RWPE2 (cell line): ENCODE measurements at places on chromosomes 1 and 21.

DNA sequence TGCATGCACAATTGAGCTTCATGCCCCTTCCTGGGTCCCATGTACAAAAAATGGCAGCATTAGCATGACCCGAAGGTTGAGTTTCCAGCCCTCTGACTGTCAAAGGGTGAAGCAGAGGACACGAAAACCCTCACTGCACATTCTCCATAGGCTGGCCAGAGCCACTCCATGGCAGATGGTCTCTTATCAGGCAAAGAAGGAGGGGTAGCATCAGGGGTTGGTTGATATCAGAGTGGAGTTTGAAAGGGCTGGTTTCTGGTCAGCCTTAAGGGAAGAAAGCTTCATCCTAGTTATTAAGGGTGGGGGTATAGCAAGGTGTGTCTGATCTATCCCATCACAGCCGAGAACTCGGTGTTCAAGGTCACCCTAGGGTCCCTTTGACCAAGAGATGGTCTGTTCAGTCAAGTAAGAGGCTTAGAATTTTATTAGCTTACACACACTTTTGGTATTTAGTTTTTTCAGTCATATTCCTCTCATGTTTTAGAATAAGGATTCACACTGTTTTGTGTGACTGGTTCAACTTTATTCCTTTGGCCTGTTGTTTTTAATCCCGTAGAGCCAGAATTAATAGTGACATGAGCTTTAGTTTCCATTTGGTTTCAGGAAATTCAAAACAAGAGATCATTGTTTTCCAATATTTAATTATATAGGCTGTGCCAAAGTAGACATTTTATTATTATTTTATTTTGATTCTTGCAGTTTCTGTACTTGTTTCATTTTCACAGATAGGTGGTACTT lies 199.9 kb upstream of the FMN2 start:
- no peak for DNase-seq

GRCh38 chr1:30320581-30320890 lies 402.8 kb downstream of the MATN1 start:
- no peak for DNase-seq

DNA sequence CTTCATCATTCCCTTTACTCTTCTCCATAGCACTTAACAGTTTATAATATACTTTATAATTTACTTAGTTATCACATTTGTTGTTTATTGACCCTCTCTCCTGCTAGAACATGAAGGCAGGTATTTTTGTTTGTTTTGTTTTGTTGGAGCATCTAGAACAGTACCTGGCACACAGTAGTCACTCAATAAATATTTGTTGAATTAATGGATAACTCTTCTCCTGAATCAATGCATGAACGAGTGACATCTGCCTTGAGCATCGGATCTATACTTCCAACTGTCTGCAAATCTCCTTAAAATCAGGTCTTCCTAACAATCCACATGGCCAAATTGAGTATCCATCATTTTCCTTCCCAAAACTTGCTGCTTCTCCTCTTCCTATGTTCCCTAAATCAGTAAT lies 35.9 kb upstream of the MTMR11 start:
- no peak for DNase-seq

GRCh38 chr1:4061521-4062031 lies 161.5 kb upstream of the C1orf174 start:
- DNase-seq: no peak

- no peak for DNase-seq
These were observed 8.2 kb upstream of the ST6GALNAC3 start for GRCh38 chr1:76066394-76066793.

DNA sequence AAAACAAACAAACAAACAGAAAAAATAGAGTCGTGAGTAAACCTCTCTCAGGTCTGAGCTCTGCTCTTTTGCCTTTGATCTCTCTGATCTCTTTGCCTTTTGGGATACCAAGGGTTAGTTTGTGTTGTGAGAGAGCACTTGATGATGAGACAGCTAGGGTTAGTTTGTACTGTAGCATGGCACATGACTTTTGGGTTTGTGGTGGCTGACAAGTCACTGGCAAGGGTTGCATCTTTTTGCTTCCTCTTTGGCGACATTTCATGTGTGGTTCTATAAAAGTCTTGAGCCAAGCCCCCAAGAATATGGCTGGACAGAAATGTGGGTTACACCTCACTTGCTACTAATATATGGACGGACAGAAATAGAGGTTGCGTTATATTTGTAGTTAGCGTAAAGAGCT lies 60.5 kb downstream of the TESK2 start:
- no peak for DNase-seq

DNA sequence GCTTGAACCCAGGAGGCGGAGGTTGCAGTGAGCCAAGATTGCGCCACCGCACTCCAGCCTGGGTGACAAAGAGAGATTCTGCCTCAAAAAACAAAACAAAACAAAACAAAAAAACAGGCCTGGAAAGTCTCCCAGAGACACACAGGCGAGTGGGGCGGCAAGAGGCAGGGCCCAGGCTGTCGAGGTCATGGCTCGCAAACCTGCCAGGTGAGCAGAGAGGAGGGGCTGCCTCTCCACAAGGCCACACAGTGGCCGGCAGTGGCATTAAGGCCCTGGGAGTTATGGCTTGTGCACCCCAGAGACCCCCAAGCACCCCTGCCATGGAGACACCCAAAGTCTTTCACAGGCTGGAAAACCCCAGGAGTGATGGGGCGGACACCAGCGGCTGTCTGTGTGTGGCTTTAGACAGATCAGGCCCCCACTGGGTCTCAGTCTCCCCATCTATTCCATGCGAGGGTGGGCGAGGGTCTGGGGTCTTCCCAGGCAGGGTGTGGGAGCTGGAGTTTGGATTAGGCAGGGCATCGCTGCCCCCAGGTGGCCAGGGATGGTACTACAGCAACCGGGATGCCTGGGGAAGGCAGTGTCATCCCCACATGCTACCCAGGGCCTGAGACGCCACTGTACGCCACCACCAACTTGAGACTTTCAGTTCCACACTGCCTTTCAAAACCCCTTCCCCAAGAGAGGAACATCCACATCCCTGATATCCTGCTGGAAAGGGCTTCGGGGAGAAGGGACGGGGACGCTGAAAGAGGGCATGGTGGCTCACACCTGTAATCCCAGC lies 7.3 kb upstream of the CTRC start:
- no peak for DNase-seq

DNA sequence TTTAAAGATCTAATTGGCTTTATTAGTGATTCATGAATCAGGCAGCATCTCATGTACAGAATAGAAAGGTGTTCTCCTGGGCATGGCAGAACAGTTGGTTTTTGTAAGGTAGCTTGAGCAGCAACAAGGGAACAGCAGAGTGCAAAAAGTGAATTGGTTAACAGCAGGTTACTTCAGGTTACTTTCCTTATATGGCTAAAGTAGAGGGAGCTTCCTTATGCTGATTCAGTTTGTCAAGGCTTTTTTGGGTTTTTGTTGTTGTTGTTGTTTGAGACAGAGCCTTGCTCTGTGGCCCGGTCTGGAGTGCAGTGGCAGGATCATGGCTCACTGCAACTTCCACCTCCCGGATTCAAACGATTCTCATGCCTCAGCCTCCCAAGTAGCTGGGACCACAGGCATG lies 132.8 kb downstream of the CDC7 start:
- DNase-seq: no peak

DNA sequence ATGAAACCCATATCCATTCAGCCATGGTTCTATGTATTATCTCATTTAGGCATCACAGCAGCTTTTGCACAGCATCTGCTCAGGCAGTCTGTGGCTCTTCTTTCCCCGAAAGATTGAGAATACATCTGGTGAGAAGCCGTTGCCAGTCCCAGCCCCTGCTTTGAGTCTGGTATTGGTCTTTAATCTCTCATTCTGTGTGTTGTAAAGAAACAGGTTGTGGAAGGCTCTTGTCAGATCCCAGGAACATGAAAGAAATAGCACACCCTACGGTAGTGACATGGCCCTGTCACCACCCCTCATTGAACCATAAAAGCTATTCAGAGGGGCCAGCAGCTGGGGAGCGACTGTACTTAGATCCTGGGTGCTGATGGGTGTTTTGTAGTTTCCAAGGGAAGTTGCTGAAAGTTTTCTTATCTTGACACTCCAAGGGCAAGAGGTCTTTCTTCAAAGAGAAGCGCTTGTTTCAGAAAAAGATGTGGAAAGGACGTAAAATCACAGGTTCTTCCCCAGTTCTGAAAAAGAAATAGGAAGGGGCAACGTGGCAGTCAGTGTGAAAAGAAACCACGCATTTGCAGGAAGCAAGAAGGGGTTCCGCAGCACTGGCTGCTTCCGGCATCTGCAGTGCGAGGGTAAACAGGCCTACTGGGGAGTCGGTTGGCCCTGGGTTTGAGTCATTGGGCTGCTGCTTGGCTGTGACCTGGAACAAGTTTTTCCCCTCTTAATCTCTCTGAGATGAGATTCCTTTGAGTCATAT lies 145.0 kb downstream of the DHRS3 start:
- no peak for DNase-seq

GRCh38 chr1:100075773-100076172 lies 57.0 kb downstream of the SASS6 start:
- DNase-seq: no peak
